T-helper 22 cell (primary cell): ENCODE measurements at places on chromosomes 5 and 9.

DNA sequence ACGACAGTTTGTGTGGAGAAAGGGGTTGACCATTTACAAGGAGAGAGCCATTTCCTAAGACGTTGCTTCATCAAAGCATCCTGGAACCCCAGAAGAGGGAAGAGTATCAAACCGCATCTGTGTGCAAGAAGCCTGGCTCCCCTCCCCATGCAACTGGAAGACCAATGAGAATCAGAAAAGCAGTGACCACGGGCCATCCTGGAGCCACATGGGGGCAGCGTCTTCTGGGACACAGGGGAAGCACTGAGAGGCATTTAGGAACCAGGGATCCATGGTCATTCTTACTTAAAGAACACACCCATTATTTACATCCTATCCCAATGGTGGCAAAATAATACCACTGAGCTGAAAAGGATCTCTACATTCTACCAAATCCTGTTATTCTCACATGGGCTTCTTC, 29.3 kb downstream of the SEMA5A start:
- DNase-seq: no peak

GRCh38 chr5:100519075-100519474, 16.1 kb upstream of the FAM174A start:
- no peak for DNase-seq

GRCh38 chr5:132489871-132490483, 596 bp downstream of the IRF1 start:
- DNase-seq: peak; percentile 37

- DNase-seq: no peak
Observed at GRCh38 chr5:88695232-88695631, 187.8 kb downstream of the MEF2C start.

DNA sequence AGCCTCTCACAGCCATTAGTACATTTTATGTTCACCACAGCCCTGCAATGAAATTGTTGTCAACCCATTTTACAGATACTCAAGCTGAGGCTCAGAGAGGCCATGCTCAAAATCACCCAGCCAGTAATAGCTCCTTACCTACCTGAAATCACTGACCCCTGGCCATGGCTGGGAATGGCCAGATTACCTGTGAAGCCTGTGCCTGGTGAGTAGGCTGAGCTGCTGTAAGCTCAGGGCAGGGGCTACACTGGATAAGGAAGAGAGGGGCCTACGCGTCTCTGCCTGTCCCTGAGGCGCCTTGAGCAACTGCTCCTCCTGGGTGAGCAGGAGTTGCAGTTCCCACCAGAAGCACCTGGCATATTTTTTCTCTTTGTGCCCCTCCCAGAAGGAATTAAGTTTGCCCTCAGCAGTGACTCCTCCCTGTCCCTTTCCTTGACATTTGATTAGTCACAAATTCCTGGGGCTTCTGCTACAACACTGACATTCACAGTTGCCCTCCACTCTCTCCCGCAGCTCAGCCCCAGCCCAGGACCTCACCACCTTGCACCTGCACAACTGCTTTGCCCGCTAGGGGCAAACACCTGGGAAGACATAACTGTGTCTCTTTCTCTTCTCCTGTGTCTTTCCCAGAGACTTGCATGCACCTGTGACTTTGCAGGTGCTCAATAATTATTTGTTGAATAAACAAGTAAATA, 5.7 kb downstream of the CLTB start:
- DNase-seq: no peak

DNA sequence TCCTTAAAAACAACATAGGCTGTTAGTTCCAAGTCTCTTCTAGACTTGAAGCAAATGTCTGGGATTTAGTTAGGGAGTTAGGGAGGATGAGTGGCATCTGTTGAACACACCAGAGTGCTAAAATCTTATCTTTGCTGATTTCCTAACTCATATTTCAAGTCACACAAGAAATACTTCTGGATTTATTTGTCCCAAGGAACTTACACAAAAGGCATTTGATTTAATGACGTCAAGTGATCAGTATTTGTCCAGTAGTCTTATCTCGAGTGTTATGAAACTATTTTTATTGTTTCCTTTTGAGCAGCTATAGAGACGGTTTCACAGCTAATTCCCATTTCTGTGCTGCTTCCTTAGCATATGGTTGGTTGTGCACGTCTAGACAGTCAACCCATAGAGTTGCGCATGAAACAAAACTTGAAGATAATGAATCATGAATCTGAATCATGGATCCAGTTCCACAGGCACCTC, 140.5 kb upstream of the TUT7 start:
- DNase-seq: no peak

DNA sequence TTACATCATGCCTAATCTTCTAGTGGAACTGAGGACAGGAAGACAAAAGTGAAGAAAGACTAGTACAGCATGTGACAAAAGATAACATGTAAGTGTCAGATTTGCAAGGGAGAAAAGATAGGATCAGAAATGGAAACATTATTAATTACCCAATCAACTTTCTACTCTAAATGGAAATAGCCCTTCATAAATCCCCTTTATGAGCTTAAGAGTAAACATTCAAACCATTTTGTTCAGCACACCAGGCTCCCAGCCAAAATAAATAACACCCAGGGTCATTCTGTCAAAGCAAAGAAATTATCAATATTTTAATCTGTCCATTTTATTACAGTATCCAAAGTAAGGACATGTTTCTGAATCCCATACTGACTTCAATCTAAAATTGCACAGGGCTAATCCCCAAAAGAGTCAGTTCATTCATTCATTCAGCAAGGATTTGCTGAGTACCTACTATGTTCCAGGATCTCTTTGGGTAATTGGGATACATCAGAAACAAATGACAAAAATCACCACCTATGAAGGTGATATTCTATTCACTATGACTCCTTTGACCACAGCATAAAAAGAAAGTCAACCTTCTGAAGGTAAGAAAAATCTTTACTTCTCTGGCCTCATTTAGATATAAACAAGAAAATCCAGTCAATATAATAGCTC, 5.3 kb downstream of the PRELID2 start:
- DNase-seq: no peak

DNA sequence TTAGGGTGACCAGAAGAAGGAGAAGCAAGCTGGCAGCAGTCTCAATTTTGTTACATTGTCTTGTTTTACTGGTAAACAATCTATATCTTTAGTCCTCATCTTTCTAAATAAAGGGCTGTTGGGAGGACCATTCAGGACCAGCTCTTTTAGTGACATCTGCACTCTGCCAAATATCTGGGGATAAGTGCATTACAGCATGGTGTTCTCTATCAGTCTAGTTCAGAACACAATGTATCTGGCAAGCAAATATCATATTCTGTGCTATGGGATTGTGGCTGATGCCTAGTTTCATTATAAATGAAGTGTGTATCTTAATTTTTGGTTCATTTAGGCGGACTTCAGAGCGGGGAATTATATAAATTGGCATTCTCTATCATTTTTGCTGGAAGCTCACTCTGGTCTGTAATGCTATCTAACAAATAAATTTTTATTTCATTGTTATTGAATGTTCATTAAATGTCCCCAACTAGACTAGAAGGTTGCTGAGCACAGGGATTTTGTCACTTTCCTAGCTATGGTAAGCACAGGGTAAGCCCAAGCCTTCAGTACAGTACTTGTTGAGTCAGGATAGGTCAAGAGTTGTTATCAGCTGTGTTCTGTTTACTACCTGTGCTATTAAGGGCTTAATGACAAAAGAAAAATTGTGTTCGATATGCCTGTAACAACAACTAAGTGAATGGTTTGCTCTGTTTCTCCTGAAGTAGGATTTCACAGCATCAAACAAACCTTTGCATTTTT, 11.9 kb downstream of the WDR31 start:
- DNase-seq: no peak
